ENCODE measurements at places on chromosomes 4 and X.
A peak's percentile ranks its signal among the peaks of the same experiment; 100 is the strongest.

- no peak for DNase-seq
These were observed 3.2 kb downstream of the SCARB2 start for GRCh38 chr4:76210452-76210851.

GRCh38 chrX:111041018-111041462 lies 55.0 kb upstream of the PAK3 start:
- peak; percentile 87 for DNase-seq

DNA sequence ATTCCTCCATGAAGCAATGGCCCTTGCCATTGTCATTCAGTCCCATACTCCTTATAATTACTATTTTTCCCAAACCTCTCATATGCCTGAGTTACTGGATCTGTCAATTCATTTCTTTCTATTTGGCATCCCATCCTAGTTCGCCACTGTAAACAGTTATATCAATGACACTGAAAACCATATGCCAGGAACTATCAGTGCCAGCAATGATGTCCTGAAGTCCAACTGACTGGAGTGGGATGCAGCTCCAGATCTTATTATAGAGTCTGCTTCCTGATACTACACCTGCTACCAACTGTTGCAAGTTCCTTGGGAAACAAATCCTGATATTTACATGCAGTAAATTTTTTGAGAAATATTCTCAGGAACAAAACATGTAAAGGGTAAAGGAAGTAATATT lies 27.0 kb upstream of the BANK1 start:
- no peak for DNase-seq

- DNase-seq, result no peak
These were observed 27.9 kb upstream of the TNIP3 start for GRCh38 chr4:121192013-121192412.

All from AG09309 (cell line).